ENCODE measurements at places on chromosomes 13 and 19. TPM values are rescaled to one million over a fixed set of nuclear protein-coding genes. Genes with fewer than 3 reads are reported as not detected.

MBD3L1 gene
- polyA plus RNA-seq = not detected

TMEM150B gene
- 6.5 TPM for polyA plus RNA-seq

ZSCAN1 gene
- polyA plus RNA-seq = 0.24 TPM

DNA sequence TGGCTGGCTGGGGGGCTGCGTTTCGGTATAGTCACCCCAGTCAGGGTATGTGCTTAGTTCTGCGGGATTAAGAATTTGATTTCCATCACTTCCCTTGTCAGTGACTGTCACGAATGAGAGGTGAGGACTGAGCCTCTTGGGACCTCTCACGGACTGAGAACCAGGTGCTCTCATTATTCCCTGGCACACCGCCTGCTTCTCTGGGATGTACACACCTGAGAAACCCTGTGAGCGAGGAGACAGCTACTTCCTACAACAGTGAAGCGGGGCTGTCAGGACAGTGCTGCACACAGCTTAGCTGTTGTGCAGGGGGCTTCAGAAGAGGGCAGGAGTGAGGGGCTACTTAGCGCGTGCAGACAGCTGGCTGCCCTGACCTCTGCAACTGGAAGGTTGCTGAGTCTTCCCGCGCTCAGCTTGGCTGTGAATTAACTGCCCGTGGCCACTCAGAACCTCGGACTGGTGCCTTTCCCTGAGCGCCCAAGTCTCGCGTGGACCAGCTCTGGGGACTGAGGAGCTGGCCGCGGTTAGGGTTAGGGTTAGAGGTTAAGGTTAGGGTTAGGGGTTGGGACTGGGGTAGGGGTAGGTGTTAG is 65.3 kb upstream of the MCF2L start:
- H3K27me3 ChIP-seq = no peaks in the 10 kb centered on the region
- H3K27ac ChIP-seq = no peak overlapping the region
- no peak for DNase-seq
- no peaks in the 10 kb centered on the region for H3K36me3 ChIP-seq

CYP2A7 gene
- polyA plus RNA-seq = not detected

ZNF726 gene
- 2.0 TPM for polyA plus RNA-seq

SPPL2B gene
- polyA plus RNA-seq = 111 TPM

EDNRB gene
- 11.0 TPM for polyA plus RNA-seq
